Suprapubic skin (tissue), 4 donors: ENCODE measurements at places on chromosomes 3 and 15. TPM values are rescaled to one million over a fixed set of nuclear protein-coding genes. Genes with fewer than 3 reads are reported as not detected.

The GASK1A gene
- total RNA-seq: 2.4 TPM

The RAB6B gene
- total RNA-seq: 0.73 TPM

The LOXL1 gene
- 5.6 TPM for total RNA-seq

DNA sequence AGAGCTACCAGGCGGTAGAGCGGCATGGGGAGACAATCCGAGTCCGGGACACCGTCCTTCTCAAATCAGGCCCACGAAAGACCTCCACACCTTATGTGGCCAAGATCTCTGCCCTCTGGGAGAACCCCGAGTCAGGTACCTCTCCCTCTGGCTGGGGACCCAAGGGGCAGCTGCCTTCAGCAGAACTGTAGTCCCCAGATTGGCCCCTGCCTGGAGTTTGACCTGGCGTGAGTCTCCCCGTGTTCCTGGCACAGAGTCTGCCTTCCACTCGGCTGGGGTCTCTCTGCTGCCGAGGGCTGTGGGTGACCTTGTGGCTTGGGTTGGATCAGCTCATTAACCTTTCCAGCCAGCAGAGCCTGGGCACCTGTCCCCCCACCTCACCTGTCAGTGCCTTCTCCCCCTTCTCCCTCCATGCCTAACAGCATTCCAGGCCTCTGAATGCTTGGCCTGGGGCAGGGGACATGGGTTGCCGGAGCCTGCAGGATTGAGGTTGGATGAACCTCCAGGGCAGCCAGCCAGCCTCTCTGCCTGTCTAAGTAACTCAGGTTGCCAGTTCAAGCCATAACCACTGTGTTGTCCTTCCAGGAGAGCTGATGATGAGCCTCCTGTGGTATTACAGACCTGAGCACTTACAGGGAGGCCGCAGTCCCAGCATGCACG is 6.8 kb upstream of the CHST14 start:
- H3K4me3 ChIP-seq: no peak overlapping the region
- no peaks in the 10 kb centered on the region for H3K27me3 ChIP-seq

DNA sequence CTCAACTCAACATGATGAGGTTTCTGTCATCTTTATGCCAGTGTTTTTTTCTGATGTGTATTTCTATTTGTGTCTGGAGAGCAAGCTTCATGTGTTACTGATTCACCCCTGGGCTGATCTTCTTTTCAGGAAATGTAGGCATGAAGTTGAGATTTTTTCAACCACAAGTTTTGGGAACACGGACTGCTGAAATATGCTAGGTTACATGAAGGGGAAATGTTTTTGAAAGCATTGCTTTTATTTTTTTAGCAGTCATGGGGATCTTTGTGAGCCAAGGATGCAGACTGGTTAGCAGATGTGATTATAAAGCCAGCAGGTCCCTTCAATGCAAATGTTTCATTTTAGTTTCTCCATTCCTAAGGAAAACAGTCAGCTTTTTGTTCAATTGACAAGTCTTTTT is 219.3 kb upstream of the COL8A1 start:
- DNase-seq: no peak
- no peaks in the 10 kb centered on the region for H3K36me3 ChIP-seq
- no peaks in the 10 kb centered on the region for H3K4me1 ChIP-seq
- H3K27ac ChIP-seq: no peak overlapping the region
- H3K27me3 ChIP-seq: no peaks in the 10 kb centered on the region

GRCh38 chr15:69885173-69885955 is 212.4 kb downstream of the TLE3 start:
- no peaks in the 10 kb centered on the region for H3K4me1 ChIP-seq

GRCh38 chr15:49989498-49989897 is 129.5 kb downstream of the ATP8B4 start:
- H3K27ac ChIP-seq: no peak overlapping the region
- no peaks in the 10 kb centered on the region for H3K27me3 ChIP-seq
- H3K4me1 ChIP-seq: peaks cover 10% of the 10 kb centered on the region

DNA sequence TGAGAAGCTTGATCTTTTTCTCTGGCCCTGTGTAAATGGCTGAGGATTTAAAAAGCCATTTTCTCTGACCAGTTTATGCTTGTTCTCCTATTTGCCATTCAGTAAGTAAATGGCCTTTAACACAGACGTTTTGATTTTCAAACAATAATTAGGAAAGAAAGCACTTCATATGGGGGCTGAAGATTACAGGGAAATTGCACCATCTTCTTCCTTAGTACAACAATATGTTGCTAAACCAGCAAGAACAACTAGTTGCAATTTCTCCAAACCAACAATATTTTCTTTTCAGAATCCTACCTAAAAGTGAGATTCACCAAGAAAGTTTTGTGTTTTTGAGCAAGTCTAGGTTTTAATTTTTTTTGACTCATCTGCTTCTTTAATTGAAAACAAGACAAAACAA is 80.5 kb upstream of the CCNL1 start:
- no peaks in the 10 kb centered on the region for H3K4me1 ChIP-seq
- H3K4me3 ChIP-seq: no peak overlapping the region
- no peaks in the 10 kb centered on the region for H3K27me3 ChIP-seq
- no peak for DNase-seq

- H3K27me3 ChIP-seq: no peaks in the 10 kb centered on the region
- no peak overlapping the region for H3K4me3 ChIP-seq
- peaks cover 20% of the 10 kb centered on the region for H3K4me1 ChIP-seq
- no peak for DNase-seq
- no peaks in the 10 kb centered on the region for H3K36me3 ChIP-seq
- H3K27ac ChIP-seq: no peak overlapping the region
These were observed 72.4 kb downstream of the CHDH start for GRCh38 chr3:53773611-53774368.

DNA sequence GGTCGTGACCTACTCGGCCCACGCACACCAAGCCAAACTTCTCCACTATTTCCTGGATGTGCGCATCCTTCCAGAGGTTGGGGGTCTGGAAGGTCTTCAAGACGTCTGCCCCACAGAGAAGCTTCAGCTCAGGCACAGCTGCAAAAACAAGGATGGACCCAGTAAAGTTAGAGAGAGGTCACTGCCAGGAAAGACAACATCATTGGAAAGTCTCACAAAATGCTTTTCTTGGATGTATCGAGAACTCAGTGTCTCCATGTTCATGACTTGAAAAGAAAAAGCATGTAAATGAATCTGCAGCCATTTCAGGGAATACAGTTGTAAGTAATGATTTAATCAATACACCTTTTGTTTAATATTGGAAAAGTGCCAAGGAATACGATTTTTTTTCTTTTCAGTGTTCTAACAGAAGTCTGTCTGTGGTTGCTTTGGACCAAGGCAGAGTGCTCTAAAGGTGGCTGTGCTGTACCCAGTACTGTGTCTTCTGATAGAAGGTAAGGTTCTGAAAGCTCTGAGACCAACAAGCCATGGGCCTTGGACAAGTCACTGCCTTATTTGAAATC is 21.8 kb upstream of the RBP1 start:
- peak overlapping the region; percentile 25 for H3K27ac ChIP-seq
- no peak for DNase-seq
- no peaks in the 10 kb centered on the region for H3K36me3 ChIP-seq
- H3K27me3 ChIP-seq: no peaks in the 10 kb centered on the region
- peaks cover 28% of the 10 kb centered on the region for H3K4me1 ChIP-seq

DNA sequence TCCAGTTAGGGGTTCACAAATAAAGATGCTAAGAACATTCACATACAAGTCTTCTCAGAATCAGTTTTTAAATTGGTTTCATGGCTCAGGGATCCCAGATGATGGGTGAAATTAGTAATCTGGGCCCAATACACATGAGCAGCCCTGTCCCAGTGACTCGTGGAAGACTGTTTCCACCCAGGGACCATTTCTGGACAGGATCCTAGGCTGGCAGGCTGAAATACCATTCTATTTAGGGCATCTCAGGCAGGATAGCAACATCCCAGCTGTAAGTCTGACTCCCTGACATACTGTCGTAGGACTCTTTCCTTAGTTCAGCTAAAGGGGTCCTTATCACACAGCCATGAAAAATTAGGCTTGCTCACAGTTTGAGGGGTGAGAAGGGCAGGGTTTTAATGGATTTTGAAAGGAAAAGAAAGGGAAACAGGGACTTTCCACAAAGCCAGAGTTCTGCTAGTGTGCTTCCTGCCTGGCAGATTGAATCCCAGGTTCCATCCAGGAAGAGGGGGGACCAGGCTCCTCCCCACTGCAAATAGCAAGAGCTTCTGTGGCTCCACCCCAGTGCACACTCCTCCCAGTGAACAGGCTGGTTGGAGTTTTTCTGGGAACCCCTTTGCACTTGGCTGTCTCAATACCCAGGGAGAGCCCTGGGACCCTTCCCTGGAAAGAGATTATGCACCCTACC is 41.3 kb upstream of the LYZL4 start:
- no peaks in the 10 kb centered on the region for H3K36me3 ChIP-seq
- no peaks in the 10 kb centered on the region for H3K27me3 ChIP-seq
- no peak overlapping the region for H3K27ac ChIP-seq
- peaks cover 4% of the 10 kb centered on the region for H3K4me1 ChIP-seq

- H3K4me1 ChIP-seq: no peaks in the 10 kb centered on the region
- DNase-seq: no peak
- no peak overlapping the region for H3K4me3 ChIP-seq
These were observed 28.9 kb downstream of the UBE2E2 start for GRCh38 chr3:23232016-23232415.

DNA sequence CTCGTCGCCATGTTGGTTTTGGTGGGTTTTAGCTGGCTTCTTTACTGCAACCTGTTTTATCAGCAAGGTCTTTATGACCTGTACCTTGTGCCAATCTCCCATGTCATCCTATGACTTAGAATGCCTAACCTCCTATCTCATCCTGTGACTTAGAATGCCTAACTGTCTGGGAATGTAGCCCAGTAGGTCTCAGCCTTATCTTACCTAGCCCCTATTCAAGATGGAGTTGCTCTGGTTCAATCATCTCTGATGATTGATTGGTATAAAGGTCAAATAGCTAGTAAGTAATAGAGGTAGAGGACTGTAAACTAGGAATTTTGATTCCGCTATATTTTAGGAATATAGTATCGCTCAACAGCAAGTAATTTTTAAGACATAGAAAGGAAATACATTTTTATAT is 1.3 kb upstream of the ACKR2 start:
- H3K4me1 ChIP-seq: peaks cover 23% of the 10 kb centered on the region
- no peak overlapping the region for H3K4me3 ChIP-seq
- H3K27ac ChIP-seq: no peak overlapping the region
- H3K27me3 ChIP-seq: no peaks in the 10 kb centered on the region

GRCh38 chr3:157573281-157573680 is 70.1 kb upstream of the VEPH1 start:
- no peak for DNase-seq
- no peak overlapping the region for H3K27ac ChIP-seq
- H3K36me3 ChIP-seq: no peaks in the 10 kb centered on the region
- no peaks in the 10 kb centered on the region for H3K27me3 ChIP-seq
